Fibroblast of villous mesenchyme (primary cell): ENCODE measurements at places on chromosomes 5 and 9. TPM values are rescaled to one million over a fixed set of nuclear protein-coding genes. Genes with fewer than 3 reads are reported as not detected.

GRCh38 chr5:51131266-51131665, 252.0 kb upstream of the ISL1 start:
- DNase-seq: no peak

DNA sequence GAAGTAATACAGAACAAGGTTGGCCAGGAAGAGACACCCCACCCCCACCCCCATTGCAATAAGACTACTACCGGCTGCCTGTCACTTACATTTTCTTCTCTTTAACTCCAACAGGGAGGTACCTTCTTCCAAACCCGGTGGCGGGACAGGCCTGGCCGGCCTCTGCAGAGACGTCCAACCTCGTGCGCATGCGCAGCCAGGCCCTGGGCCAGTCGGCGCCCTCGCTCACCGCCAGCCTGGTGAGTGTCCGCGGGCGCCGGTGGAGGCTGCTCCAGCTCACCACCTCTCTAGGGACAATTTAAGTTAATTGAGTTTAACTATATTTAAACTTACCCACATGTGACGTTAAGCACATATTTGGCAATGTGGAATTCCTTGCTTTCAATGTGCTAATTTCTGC, 192.4 kb downstream of the MAST4 start:
- DNase-seq: no peak

DNA sequence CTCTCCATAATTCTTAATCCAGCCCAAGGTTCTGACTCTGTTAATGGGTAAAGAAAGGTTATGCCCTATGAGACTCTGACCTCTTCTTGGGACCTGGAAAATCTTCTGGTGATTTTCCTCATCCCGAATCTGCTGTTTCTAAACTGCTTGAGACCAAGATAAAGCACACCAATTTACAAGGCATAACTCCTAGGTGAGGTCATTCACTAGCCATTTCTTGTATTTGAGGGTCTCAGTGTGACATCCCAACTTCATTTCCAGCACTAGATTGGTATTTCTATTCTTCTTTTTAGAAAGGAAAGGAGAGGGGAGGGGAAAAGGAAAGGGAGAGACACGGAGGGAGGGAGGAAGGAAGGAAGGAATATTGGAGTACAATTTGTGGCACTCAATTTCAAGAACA, 51.6 kb downstream of the SLC1A1 start:
- DNase-seq: no peak

DNA sequence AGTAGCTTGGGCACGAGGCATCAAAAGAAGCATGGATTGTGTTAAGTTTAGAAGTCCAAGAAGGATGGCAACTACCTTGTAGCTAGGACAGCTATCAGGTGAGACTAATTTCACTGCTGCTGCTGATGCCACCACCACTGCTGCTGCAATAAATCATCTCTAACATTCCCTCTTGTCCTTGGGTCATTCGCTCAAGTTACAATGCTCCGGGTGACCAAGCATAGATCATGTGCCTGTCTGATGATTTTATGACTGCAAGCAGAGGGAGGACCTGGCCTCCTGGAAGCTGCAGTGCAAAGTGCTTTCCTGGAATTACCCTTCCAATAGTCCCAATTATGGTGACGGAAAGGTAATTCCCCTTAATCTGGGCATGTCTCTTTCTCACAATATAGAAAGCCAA, 334.4 kb downstream of the PRELID2 start:
- no peak for DNase-seq

DNA sequence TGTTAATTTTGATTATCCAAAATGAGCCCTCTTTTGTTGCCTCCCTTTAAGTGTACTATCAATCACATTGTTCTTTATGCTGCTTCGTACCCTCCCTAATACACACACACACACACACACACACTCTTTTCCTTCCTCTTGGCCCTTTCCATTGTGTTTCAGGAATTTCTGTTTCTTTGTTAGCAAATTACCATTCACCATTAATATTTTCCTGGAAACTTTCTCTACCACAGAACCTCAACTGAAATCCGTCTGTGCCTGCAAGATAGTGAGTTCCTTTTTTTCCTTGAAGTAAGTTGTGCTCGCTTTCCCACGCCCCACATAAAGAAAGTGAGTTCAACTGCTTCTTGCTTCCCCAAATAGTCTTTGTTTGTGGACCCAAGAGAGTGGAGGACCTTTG, 61.8 kb downstream of the SMIM15 start:
- no peak for DNase-seq

GRCh38 chr5:93596676-93597490, 13.9 kb downstream of the NR2F1 start:
- DNase-seq: no peak

GRCh38 chr5:138468966-138469539, 3.8 kb downstream of the EGR1 start:
- DNase-seq: peak; percentile 87

DNA sequence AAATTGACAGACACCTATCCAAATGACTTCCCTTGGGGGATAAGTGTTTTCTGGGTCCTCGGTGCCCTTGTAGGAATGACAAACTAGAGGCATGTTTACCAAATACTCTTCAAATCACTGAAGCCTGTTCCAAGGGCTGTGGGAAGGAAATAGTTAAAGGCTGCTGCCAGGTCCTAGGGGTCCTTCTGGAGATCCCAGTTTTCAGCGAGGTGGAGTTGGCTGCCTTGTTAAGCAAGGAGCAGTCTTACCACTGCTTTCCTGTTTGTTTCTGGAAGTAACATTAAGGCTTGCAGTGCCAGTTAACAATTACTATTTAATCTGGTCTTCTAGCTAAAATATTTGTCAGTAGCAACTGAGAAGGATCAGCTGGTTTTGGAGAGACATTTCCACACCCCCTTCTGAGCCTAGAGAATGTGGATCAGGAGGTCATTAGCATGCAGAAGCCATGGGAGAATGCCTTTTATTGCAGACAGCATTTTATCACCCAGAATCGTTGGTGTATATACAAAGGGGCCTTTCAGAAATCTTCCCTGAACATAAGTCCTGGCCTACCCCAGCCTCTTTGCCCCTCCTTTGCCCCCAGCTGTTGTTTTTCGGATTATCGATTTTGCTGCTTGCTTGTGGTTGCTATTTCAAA, 238.8 kb downstream of the DMAC1 start:
- DNase-seq: peak; percentile 1

DNA sequence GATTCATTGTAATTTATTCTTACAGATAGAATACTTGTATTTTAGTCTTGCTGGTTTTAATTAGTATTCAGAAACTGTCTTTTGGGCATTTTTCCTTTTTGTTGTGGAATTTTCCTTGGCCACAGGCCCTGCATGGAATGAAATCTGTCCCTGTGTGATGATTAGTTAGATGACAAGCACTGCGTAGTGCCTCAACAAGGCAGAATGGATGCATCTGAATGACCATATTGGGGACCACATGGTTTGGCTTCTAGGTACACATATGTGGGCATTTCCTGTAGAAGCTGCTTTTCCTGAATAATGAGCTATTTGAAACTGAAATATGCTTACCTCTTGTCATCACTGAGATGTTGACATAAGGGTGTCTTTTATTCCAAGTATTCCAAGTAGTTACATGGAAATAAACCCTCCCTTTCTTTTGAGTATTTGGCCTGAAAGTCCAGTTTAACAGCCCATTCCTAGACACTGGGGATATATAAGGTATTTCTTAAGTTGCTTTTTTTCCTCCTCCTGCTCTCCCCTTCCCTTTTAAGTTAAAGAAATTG, 147.3 kb downstream of the YTHDC2 start:
- no peak for DNase-seq

GRCh38 chr5:64685866-64686265, 4.4 kb upstream of the SHISAL2B start:
- DNase-seq: no peak

ADAMTS2 gene
- total RNA-seq: 30.2 and 44.5 TPM in 2 replicates

TRIP13 gene
- total RNA-seq: 16.8 and 29.8 TPM in 2 replicates

GCNT4 gene
- 10.6 and 46.2 TPM in 2 replicates for total RNA-seq

MARCOL gene
- not detected in 2 replicates for total RNA-seq

PTGDS gene
- 10.8 and 21.9 TPM in 2 replicates for total RNA-seq

EFCAB9 gene
- total RNA-seq: not detected in 2 replicates

PCDHGB7 gene
- total RNA-seq: 11.2 and 12.6 TPM in 2 replicates
